ENCODE measurements at places on chromosomes 5 and 9.

DNA sequence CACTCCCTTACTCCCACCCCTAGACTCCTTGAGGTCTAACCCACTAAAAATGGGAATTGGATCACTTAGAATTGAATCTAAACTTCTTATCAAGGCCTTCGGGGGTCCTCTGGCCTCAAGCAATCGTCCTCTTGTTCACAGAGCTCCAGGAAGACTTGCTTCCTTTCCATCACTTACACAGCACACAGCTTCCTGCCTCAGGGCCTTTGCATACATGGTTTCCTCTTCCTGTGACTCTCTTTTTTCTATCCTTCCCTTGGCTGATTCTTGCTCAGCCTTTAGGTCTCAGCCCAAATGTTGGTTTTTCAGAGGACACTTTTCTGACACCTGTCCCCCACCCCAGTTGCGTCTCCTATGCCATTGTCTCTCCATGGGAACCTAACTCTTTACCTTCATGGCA lies 50.0 kb upstream of the ALDH1B1 start:
- H3K36me3 ChIP-seq: no peaks in the 10 kb centered on the region
- no peak overlapping the region for H3K4me3 ChIP-seq
- no peak for DNase-seq
- H3K27ac ChIP-seq: no peak overlapping the region
- H3K4me1 ChIP-seq: peaks cover 6% of the 10 kb centered on the region

DNA sequence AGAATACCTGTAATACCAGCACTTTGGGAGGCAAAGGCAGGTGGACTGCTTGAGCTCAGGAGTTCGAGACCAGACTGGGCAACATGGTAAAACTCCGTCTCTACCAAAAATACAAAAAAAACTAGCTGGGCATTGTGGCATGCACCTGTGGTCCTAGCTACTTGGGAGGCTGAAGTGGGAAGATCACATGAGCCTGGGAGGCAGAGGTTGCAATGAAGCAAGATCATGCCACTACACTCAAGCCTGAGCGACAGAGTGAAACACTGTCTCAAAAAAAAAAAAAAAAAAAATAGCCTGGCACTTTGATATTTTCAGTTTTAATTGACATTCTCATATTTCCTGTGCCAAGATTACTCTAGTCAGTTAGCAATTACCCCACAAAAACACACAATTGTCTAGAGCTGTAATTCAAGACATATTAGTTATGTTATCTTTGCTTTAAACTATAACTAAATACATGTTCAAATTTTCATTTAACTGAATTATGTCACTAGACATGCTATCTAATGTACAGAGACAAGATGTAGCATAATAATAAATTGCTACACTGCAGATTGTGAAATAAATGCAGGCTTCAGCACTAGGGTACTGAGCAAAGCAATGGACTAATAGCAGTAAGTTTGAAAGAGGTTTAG lies 378.2 kb upstream of the GRAMD2B start:
- DNase-seq: no peak
- H3K36me3 ChIP-seq: no peaks in the 10 kb centered on the region
- H3K4me3 ChIP-seq: no peak overlapping the region
- no peak overlapping the region for H3K27ac ChIP-seq

DNA sequence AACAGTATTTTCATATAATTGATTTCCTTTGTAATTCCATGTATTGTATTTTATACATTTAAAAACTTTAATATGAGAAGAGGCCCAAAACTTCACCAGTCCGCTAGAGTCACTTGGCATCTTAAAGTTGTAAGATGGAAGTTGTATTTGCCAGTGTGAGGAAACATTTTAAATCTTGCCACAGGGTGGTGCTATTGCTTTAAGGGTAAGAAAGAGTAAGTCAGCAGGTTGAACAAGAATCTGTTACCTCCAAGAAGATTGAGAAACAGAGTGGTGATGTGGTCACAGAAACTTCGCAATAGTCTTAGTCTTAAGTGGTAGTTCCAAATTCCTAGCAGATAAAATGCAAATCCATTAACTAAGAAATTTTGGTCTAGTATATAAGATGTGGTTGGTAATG lies 39.8 kb upstream of the RANBP6 start:
- H3K27me3 ChIP-seq: peaks cover 9% of the 10 kb centered on the region
- no peak overlapping the region for H3K27ac ChIP-seq
- no peaks in the 10 kb centered on the region for H3K36me3 ChIP-seq
- no peak overlapping the region for H3K4me3 ChIP-seq

- H3K4me1 ChIP-seq: peaks cover 69% of the 10 kb centered on the region
- peaks cover 4% of the 10 kb centered on the region for H3K36me3 ChIP-seq
- no peaks in the 10 kb centered on the region for H3K27me3 ChIP-seq
- H3K4me3 ChIP-seq: peak overlapping the region; percentile 5
These were observed 32.6 kb downstream of the SSBP2 start for GRCh38 chr5:81718300-81718699.

DNA sequence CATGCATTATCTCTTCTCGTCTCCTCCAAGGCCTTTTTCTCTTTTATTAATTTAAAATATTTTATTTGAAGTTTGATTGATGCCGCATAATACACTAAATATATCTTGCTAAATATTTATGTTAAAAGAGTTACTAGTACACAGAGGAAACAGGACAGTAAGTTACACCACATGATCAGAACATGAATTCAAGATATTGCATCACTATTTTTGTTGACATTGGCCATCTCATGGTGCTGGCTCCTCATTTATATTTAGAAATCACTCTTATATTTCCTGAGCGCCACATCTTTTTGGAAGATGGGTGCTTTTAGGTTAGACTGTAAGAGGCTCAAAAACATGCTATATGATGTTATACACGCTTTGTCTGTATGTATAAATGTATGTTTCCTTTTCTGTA lies 23.0 kb downstream of the SPEF2 start:
- no peak for DNase-seq
- no peak overlapping the region for H3K4me3 ChIP-seq
- no peaks in the 10 kb centered on the region for H3K27me3 ChIP-seq
- H3K4me1 ChIP-seq: no peaks in the 10 kb centered on the region
- H3K36me3 ChIP-seq: peaks cover 38% of the 10 kb centered on the region
- H3K27ac ChIP-seq: no peak overlapping the region

- no peak for DNase-seq
- no peaks in the 10 kb centered on the region for H3K36me3 ChIP-seq
- no peak overlapping the region for H3K27ac ChIP-seq
These were observed 71.3 kb downstream of the TMC1 start for GRCh38 chr9:72592502-72593403.

- no peaks in the 10 kb centered on the region for H3K4me1 ChIP-seq
- H3K27me3 ChIP-seq: no peaks in the 10 kb centered on the region
These were observed 65.4 kb downstream of the PAX5 start for GRCh38 chr9:36968574-36969215.

GRCh38 chr5:169670769-169671525 lies 33.9 kb downstream of the DOCK2 start:
- H3K4me3 ChIP-seq: no peak overlapping the region
- no peak for DNase-seq
- H3K27ac ChIP-seq: peak overlapping the region; percentile 78

DNA sequence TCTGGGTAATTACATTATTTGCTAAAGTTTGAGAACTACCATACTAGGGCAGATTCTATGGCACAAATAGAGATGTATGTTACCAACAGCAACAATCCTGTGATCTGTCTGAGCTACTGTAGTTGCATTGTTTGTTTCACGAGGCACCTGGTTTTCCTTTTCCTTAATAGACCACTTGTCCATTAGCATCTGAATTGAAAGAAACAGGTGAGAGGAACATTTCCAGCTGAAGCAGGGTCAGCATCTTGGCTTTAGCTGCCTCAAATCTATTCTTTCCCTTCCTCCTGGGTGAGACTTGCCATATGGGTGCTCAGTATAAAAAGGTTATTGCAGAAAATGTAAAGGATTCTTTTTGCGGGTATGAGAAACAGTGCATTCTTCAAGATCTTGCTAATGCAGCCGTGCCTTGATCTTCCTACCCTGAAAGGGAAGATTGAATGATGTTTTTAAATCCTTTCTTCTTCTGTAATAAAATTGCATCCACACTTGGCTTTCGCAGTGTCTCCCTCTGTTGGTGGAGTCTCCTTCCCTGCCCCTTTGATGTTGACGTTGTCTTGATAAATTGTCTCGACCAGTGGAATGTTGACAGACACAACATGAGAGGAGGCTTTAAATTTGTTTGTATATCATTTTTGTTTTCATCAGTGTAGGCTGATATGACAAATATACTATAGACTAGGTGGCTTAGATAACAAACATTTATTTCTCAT lies 118.0 kb upstream of the BRINP1 start:
- H3K27ac ChIP-seq: no peak overlapping the region

GRCh38 chr5:148928141-148928540 lies 101.7 kb downstream of the ADRB2 start:
- H3K4me1 ChIP-seq: peaks cover 6% of the 10 kb centered on the region
- no peaks in the 10 kb centered on the region for H3K36me3 ChIP-seq
- H3K4me3 ChIP-seq: no peak overlapping the region
- no peak overlapping the region for H3K27ac ChIP-seq
- no peak for DNase-seq

DNA sequence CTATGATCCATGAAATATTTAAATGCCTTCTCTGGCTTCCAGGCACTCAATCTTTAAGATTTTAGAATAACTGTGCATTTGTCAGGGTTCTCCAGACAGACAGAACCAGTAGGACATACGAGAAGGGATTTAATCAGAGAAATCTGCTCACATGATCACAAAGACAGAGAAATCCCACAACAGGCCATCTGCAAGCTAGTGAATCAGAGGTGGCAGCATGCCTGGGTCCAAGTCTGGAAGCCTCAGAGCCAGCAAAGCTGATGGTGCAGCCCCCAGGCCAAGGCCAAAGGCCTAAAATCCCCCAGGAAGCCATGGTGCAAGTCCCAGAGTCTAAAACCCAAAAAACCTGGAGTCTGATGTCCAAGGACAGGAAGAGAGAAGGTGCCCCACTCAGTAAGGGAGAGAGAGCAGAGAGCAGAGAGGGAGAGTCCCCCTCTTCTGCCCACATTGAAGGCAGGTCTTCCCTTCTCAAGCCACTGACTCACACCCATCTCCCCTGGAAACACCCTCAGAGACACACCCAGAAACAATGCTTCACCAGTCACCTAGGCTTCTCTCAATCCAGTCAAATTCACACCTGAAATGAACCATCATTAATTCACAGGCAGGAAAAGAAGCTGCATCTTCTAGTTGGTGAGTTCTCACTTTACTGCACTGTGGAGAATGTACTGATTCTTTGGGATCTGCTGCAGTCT lies 48.7 kb downstream of the CAMSAP1 start:
- H3K27me3 ChIP-seq: no peaks in the 10 kb centered on the region
- H3K27ac ChIP-seq: no peak overlapping the region
- H3K4me3 ChIP-seq: no peak overlapping the region
- peaks cover 73% of the 10 kb centered on the region for H3K36me3 ChIP-seq
- H3K4me1 ChIP-seq: peaks cover 20% of the 10 kb centered on the region

DNA sequence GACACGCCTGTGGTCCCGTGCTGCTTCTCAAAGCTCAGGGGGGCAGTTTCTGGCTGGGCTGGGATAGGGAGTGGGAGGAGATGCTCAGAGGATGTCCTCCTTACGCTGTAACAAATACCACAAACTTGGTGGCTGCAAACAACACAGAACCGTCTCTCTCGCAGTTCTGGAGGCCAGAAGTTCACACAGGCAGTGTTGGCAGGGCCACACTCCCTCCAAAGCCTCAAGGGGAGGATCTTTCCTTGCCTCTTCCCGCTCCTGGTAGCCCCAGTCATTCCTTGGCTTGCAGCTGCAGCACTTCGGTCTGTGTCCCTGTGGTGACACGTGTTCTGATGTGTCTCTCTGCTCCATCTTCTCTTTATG lies 10.4 kb upstream of the ORM1 start:
- H3K4me1 ChIP-seq: no peaks in the 10 kb centered on the region
- no peak overlapping the region for H3K27ac ChIP-seq
- peak; percentile 3 for DNase-seq
- H3K27me3 ChIP-seq: no peaks in the 10 kb centered on the region

GRCh38 chr5:68289498-68289897 lies 73.9 kb downstream of the PIK3R1 start:
- H3K4me3 ChIP-seq: peak overlapping the region; percentile 84
- H3K27ac ChIP-seq: peak overlapping the region; percentile 41
- H3K36me3 ChIP-seq: peaks cover 50% of the 10 kb centered on the region
- H3K27me3 ChIP-seq: no peaks in the 10 kb centered on the region
- no peak for DNase-seq

DNA sequence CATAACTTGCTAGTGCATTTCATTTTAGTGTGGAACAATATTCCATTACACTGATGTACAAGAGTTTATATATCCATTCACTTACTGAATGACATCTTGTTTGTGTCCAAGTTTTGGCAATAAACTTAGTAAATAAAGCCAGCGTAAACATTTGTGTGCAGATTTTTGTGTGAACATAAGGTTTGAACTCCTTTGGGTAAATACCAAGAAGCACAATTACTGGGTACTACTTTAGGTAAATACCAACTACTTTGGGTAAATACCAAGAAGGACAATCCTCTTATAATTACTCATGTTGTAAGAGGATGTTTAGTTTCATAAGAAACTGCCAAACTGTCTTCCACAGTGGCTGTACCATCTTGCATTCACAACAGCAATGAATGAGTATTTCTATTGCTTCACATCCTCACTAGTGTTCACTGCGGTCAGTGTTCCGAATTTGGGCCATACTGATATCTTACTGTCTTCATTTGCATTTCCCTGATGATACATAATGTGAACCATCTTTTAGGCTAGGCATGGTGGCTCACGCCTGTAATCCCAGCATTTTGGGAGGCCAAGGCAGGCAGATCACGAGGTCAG lies 2.3 kb upstream of the SYK start:
- no peak overlapping the region for H3K4me3 ChIP-seq
- no peak overlapping the region for H3K27ac ChIP-seq
- H3K27me3 ChIP-seq: peaks cover 78% of the 10 kb centered on the region
- DNase-seq: no peak

- no peaks in the 10 kb centered on the region for H3K27me3 ChIP-seq
- no peak overlapping the region for H3K27ac ChIP-seq
- H3K4me3 ChIP-seq: no peak overlapping the region
These were observed 122.2 kb upstream of the ZNF608 start for GRCh38 chr5:124868676-124869075.

- peaks cover 36% of the 10 kb centered on the region for H3K4me1 ChIP-seq
- H3K27ac ChIP-seq: no peak overlapping the region
- H3K27me3 ChIP-seq: peaks cover under 1% of the 10 kb centered on the region
- no peak for DNase-seq
These were observed 2.1 kb downstream of the PRRC1 start for GRCh38 chr5:127519527-127519926.

All from activated T-cell treated with anti-CD3 and anti-CD28 coated beads, Interleukin-2, amount 50 U/mL, for 24 hours (primary cell).